Mucosa of descending colon (tissue), 3 donors: ENCODE measurements at places on chromosomes 3 and 15. TPM values are rescaled to one million over a fixed set of nuclear protein-coding genes. Genes with fewer than 3 reads are reported as not detected.

The FBXW12 gene
- total RNA-seq = not detected

The ROBO1 gene
- total RNA-seq = 10.1 TPM

- DNase-seq = no peak
Measured at GRCh38 chr3:9780458-9780812, 10.7 kb upstream of the CAMK1 start.

GRCh38 chr3:46467562-46467961 is 2.9 kb upstream of the LTF start:
- no peak for DNase-seq

GRCh38 chr3:173599673-173600072 is 202.1 kb downstream of the NLGN1 start:
- no peak for DNase-seq

- DNase-seq = no peak
Measured at GRCh38 chr3:43857361-43858293, 166.9 kb downstream of the ABHD5 start.

- DNase-seq = no peak
Measured at GRCh38 chr3:50737906-50738598, 63.3 kb downstream of the DOCK3 start.
